ENCODE measurements at places on chromosomes 6 and 20. TPM values are rescaled to one million over a fixed set of nuclear protein-coding genes. Genes with fewer than 3 reads are reported as not detected.

- no peak for DNase-seq
Observed at GRCh38 chr20:56360133-56360907, 1.5 kb downstream of the FAM210B start.

- peak; percentile 5 for DNase-seq
Observed at GRCh38 chr6:127812985-127813698, 87.7 kb downstream of the THEMIS start.

SLC35B3 gene
- total RNA-seq = 7.5 TPM

OTOR gene
- not detected for total RNA-seq

HLA-DOA gene
- not detected for total RNA-seq

CFAP206 gene
- not detected for total RNA-seq

DNA sequence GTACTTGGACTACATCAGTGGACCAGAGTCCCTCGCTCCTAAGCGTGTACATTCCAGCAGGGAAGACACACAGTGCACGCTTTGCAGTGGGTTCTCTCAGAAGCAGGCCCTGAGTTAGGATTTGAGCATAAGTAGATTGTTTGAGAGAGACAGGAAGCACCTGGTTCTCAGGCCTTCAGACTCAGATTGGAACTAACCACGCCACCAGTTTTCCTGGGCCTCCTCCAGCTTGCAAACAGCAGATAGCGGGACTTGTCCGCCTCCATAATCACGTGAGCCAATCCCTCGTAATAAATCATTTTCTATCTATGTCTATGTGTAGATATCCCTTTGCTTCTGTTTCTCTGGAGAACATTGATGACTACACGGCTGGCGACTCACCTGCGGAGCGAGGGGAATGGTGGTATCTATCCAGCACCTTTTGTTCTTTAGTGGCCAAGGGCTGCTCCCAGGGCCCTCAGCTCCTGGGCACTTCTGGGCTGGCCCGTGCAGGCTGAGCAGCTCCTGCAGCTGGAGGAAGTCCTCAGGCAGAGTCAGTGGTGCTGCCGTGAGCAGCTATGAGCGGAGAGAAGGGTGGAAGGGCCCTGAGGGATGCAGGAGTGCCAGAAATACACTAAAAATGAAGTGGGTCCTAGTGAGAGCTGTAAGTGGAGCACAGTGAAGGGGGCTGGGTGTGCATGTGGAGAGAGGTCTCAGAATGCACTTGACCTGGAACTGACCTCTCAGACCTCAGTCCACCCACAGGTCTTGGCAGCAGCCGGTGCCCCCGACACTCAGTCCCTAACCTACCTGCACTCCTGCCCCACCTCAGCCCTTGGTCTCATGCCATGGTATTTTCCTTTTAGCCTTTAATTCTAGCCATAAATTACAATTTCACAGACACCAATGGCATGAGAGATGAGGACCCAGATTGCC lies 76.9 kb downstream of the STK35 start:
- no peak for DNase-seq

MLN gene
- total RNA-seq = not detected

- no peak for DNase-seq
Observed at GRCh38 chr6:7247828-7248227, 65.2 kb downstream of the SSR1 start.

DNA sequence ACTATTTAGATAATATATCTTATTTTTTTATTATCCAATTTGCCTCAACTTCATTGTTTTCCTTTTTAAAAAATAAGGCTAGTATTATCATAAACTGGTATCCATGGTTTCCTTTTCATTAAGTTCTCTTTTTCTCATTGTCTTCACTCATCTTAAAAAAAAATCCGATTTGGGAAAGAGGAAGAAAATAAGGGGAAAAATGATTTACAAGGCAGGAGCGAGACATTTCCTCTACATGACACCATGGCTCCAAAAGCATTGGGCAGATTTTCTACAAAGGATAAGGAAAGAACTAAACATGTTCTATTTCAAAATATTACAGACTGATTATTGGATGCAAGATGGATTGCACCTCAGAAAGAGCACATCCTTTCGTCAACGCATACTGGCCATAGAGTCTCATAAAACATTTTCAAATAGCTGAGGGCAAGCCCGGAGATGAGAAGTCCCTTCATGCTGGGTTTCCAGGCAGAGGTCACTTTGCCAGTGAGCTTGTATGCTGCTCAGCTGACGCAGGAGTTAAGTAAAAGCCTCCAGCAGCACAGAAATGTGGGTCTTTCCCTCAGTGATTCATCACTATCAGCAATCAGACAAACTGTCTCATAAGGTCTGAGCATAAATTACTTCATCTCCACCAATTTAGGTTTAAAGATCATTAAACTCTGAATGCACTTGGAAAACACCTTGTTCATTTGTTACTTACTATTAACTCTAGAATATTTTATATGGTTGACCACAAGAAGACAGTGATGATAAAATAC lies 129.0 kb upstream of the TNFAIP3 start:
- peak; percentile 73 for DNase-seq

DNA sequence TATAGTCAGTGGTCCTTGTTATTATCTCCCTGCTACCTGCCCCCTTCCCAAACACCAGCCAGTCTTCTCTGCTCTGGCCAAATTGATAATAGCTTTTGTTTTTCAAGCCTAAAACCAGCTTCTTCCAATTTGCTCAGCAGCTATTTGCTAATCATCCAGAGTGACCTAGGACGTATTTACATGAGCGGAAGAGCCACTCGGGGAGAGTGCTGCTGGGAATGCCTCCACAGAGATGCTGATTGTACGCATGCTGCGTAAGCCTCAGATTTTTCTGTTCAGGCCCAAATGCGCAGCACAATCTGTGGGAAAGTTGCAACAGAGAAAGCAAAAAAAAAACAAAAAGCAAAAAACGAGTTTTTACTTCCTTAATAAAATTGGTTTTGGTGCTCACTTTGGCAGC lies 24.4 kb upstream of the ID1 start:
- no peak for DNase-seq

- no peak for DNase-seq
Observed at GRCh38 chr6:139219746-139220145, 72.1 kb downstream of the TXLNB start.

DNA sequence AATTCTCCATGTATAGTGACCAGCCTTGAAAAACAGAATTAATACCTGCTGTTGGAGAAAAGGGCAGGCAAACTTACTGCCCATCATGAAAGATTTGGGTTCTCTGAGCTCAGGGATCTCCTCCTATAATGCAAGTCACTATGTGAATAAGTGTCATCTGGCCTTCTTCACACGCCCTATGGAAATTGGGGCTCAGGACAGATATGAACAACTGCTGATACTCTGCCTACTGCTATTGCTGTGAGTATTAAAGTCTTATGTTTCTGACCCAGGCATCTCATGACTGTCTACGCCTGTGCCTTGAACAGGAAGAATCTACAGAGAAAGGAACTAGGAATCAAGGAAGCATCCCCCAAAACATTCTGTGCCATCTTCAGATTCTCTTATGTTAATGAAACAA lies 226.1 kb downstream of the SOD2 start:
- DNase-seq = no peak

- DNase-seq = no peak
Observed at GRCh38 chr20:5928836-5929715, 21.3 kb downstream of the TRMT6 start.

DNA sequence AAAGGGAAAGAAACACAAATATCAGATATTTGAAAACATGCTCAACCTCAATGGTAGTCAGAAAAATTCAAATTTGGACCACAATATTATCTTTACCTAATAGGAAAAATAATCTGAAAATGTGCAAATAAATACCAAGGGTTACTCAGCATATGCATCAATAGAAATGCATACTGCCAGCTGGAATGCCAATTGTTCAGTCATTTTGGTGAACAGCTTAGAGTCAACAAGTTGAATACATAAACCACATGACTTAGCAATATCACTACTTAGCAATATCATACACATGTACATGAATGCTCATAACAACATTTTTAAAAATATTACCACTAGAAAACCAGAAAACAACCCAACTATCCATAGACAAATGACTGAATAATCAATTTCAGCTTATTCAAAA lies 212.7 kb downstream of the PTPRK start:
- DNase-seq = no peak

OXT gene
- not detected for total RNA-seq

HSPA12B gene
- not detected for total RNA-seq

GRCh38 chr6:12899046-12899833 lies 182.7 kb downstream of the PHACTR1 start:
- DNase-seq = no peak

NRSN1 gene
- not detected for total RNA-seq

DNA sequence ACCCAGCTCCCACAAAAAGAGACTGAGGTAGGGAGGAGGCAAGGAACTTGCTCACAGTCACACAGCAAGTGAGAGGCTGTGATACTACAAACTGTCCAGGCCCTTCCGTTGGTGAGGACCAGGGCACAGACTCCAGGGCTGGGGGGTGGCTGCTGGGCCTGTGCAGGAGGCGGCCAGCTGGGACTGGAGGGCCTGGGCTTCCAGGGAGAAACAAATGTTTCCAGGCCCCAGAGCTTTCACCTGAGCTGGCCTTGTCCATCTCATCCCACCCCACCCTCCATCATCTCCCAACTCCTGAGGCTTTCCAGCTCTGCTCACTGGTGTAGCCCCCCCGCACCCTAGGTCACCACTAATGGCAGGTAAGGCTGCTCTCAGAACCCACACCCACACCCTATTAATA lies 86.0 kb downstream of the GRM4 start:
- DNase-seq = no peak

GRCh38 chr6:162251257-162251656 lies 476.3 kb downstream of the PRKN start:
- peak; percentile 16 for DNase-seq

DNA sequence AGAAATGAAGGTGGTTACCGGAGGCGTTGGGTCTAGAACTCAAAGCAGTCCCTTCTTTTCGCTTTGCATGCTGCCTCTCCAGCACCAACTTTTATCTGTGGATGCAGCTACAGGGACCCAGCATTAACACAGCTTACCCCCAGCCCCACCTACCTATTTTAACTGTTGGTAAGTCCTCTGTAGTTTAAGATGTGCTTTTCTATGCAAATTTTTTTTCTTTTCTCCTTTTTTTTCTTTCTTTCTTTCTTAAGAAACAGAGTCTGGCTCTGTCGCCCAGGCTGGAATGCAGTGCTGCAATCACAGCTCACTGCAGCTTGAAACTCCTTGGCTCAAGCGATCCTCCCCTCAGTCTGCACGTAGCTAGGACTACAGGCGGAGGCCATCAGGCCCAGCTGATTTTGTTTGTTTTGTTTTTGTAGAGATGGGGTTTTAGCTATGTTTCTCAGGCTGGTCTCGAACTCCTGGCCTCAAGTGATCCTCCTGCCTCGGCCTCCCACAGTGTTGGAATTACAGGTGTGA lies 6.5 kb upstream of the USP45 start:
- peak; percentile 38 for DNase-seq

DNA sequence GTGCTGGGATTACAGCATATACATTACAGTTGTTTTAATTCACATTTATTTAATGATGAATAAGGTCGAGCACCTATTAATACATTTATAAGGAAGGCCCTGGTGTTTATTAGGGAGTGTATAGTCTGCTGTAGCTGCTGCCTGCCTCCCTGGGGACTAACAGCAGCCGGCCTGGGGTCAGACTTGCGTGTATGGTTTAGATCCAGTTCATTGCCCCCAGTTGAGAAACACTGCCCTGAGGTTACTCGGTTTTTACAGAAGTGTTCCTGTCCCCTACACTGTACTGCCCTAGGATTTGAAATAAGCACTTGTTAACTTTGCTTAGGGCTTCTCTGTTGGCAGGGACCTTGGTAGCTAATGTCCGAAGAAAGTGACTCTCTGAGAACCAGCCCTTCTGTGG lies 4.0 kb downstream of the TTPAL start:
- no peak for DNase-seq

GRCh38 chr20:5608104-5608441 lies 142.1 kb upstream of the SHLD1 start:
- no peak for DNase-seq

SLC12A5 gene
- 1.3 TPM for total RNA-seq

BPIFB4 gene
- not detected for total RNA-seq

GRCh38 chr6:164168595-164168994 lies 754.1 kb downstream of the QKI start:
- no peak for DNase-seq

NINL gene
- total RNA-seq = not detected

GRCh38 chr20:37907677-37908401 lies 4.9 kb downstream of the VSTM2L start:
- DNase-seq = peak; percentile 80

DNA sequence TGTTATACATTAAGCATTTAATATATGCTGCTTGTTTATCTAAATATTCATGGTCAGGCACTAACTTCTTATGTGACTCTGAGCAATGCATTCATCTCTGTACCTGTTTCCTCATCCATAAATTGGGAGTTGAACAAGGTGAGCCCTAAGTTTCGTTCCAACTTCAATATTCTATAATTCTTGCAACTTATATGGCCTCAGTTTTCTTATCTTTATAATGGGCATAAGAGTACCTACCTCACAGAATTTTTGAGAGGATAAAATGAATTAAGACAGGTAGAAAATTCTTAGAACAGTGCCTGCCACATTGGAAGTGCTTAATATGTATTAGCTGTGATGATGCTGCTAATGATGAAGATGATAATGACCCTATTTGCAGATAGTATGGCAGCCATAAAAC lies 11.8 kb upstream of the HIVEP2 start:
- no peak for DNase-seq

KCNK17 gene
- total RNA-seq = not detected

DNA sequence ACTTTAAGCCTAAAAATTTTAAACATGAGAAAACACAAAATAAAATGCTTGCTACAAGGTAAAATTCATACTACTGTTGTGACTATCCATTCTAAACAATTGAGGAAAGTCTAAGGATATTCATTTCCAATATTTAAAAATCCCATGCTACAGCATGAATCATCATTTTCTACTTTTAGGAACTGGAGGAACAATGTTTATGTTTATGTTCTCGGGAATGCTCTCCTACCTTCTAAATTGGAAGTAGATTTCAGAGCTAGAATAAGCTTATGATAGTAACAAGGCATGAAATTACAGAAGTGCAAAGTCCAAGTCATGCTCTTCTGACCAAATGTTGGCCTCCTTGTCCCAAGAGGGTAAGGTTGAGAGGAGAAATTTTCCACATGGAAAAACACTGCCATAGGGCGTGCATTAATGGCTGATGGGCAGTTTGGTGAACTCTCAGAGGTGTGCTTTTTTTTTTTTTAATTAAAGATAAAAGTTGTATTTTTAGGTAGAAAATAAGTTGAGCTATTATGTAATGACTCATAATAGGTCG lies 6.0 kb upstream of the MYLK4 start:
- no peak for DNase-seq

TMEM217 gene
- 0.37 TPM for total RNA-seq

ERMARD gene
- total RNA-seq = 16.2 TPM

GRCh38 chr6:116200619-116201249 lies 53.1 kb downstream of the TSPYL4 start:
- DNase-seq = no peak

OLIG3 gene
- not detected for total RNA-seq
